ENCODE measurements at places on chromosomes 7 and 10.

GRCh38 chr7:16875861-16876260 is 5.9 kb downstream of the AGR3 start:
- DNase-seq, result peak; percentile 69

- DNase-seq, result no peak
These were observed 876.9 kb upstream of the GHITM start for GRCh38 chr10:83262434-83262833.

GRCh38 chr7:69787736-69788431 is 189.6 kb downstream of the AUTS2 start:
- peak; percentile 29 for DNase-seq

DNA sequence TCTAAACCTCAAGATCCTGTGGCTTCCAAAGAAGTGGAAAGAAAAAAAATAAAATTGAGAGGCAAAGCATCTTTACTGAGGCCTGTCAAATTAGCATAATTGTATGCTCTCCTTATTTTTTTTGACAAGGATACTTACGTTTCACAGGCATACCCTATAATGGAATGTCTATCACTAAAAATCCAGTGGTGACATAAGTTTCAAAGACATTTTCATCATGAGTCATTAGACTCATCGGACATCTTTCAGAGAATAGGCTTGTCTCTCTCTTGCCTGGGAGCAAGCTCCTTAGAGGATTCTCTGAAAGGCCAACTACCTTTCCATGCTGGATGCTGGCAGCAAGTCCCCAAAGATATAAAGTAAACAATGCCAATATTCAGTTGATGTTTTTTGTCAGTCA is 380.7 kb upstream of the STEAP1 start:
- DNase-seq, result no peak

DNA sequence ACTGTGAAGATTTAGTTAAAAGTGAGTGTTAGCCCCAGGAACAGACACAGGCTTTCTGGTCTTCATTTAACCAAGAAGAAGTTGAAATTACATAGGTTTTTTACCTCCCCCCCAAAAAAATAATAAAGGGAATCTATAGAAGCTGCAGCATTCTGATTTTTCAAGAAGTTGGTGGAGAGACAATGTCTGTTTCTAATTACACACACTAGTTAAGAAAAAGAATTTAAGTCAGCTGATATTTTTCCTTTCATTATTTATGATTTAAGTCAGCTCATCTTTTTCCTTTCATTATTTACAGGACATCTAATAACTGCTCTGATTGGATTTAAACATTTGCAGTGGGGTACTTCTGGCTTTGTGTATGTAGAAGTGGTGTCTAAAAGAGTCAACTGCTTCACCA is 201.4 kb upstream of the NRP1 start:
- no peak for DNase-seq

- DNase-seq, result no peak
These were observed 21.8 kb downstream of the STMP1 start for GRCh38 chr7:135684136-135684535.

DNA sequence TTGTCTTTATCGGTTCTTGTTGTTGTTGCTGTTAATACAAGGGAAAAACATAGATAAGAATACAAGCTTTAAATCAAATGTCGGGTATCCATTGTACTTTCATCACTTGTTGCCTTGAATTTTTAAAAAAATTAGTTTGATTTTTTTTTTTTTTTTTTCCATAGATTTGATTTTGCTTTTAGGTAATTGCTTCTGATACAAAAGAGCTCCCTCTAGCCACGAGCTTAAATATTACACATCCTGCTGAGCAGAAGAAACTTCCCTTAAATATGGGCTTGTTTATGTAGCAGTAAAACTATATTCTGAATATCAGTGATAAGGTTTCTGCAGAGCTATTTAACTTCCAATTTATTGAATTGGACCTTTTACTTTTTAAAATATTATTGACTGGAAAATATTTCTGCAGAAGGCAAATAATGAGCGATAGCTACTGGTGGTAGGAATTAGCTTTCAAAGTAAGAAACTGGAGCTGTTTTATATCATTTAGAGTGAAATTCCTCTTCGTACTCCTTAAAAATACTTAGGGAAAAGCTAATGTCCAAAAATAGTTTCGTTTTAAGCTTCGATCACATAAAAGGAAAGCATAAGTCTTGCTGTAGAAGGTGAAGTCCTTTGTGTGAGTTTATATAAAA is 216.9 kb downstream of the POLR1F start:
- peak; percentile 36 for DNase-seq

Data from NCI-H146 (cell line).